ENCODE measurements at places on chromosomes 11 and 22.

DNA sequence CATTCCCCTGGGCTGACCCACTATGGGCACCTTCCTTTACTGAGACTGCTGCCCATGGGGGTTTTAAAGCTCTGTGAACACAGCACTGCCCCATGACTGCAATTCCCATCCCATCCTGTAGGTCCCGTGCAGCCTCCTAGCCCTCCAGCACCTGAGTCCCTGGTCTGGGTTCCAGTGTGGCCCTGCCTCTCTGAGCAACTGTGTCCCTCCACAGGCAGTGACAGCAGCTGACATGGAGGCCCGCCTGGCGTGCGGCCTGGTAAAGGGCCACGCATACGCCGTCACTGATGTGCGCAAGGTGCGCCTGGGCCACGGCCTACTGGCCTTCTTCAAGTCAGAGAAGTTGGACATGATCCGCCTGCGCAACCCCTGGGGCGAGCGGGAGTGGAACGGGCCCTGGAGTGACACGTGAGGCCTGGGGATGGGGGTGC is 12.6 kb downstream of the OMP start:
- DNase-seq: no peak

DNA sequence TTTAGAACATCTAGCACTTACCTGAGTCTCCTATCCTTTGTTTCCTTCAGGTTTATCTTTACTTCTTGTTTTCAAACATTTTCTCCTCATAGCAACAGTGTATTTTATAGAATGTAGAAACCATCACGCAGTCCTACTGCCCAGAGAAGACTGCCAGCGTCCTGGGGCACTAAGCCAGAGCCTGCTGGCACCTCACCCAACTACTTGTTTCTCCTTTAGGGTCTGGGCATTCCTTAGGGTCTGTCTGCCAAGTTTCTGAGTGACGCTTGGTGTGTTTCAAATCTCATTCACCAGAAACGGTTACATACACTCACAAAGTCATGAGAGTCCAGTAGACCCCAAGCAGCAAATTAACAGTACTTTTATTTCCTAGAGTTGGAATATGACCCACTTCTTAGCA is 49.6 kb upstream of the SLC25A1 start:
- DNase-seq: no peak

GRCh38 chr11:64070314-64070681 is 34.6 kb downstream of the FLRT1 start:
- DNase-seq: no peak

GRCh38 chr22:39312410-39312809 is 7.0 kb downstream of the RPL3 start:
- DNase-seq: no peak

- DNase-seq: no peak
These were observed 5.9 kb downstream of the OR51T1 start for GRCh38 chr11:4887591-4887990.

Measured in KBM-7 (cell line).